ENCODE measurements at places on chromosomes 1 and 21. TPM values are rescaled to one million over a fixed set of nuclear protein-coding genes. Genes with fewer than 3 reads are reported as not detected.

Gene KCNC4
- total RNA-seq: 6.0 TPM

GRCh38 chr1:43612406-43612805, 37.5 kb upstream of the KDM4A start:
- no peak for DNase-seq

DNA sequence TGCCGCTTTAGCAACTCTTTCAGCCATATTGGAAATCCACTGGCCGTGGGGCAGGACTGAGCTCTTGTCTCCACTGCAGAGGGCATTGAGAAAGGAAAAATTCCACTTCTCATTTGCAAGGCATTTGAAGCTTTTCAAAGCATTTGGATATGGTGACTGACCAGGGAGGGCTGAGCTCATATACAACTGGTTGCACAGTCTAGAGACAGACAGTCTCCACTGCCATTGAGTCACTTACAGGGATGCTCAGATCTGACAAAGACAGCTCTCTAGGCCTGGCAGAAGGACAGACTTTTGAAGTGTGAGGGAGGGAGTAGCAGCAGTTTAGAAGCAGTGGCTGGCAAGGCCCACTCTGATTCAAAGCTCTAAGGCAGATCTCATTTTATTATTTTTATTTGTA, 24.2 kb downstream of the NCF2 start:
- DNase-seq: no peak

GRCh38 chr1:89361681-89362080, 2.2 kb upstream of the GBP6 start:
- DNase-seq: no peak

DNA sequence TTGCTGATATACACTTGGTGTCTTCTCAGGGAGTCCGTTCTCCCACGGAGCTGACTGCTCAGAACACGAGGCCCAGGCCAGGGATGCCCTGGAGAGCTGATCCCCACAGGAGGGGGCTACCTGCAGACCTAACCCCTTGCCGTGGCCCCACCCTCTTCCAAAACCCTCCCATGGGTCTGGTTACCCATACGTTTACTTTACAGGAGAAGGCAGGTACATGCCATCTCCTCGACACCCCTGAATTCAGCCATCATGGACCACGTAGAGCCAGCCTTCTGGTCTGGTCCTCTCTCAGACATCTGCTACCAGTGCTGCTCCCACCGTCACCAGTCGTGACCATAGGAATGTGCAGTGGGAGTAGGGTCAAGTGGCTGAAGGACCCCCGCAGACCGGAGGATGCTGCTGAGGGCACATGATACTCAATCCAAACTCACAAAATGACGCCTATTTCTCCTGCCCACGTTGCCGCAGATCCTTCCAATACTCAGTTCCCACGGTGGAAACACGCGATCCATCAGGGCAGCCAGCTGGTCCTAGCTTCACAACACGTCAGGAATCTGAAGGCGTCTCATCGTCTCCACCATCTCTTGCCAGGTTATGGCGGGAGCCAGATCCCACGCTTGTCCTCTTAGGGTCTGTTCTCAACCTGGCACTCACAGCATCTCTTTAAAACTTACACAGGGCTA, 26.7 kb downstream of the PGBD5 start:
- DNase-seq: no peak

DNA sequence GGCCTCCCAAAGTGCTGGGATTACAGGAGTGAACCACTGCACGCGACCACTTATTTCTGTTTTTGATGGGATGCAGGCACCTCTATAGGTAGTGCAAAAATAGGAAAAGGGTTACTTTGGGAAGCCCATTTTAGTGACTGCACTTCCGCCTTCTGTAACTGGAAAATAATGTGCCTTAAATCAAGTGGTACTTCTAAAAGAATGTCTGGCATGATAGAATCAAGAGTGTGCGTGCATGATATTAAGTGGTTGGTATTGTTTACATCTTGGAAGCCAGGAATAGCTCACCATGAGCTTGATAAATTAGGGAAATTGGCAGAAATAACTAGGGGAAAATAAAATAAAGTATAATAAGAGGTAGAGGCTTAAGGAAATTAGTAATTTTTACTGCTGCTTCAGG, 1067.0 kb downstream of the ADGRL2 start:
- DNase-seq: no peak

All from psoas muscle (tissue), 8 donors.